EH (cell line): ENCODE measurements at places on chromosomes 2 and 18.

GRCh38 chr2:145957929-145958328 is 1438.0 kb upstream of the ZEB2 start:
- no peak for DNase-seq

DNA sequence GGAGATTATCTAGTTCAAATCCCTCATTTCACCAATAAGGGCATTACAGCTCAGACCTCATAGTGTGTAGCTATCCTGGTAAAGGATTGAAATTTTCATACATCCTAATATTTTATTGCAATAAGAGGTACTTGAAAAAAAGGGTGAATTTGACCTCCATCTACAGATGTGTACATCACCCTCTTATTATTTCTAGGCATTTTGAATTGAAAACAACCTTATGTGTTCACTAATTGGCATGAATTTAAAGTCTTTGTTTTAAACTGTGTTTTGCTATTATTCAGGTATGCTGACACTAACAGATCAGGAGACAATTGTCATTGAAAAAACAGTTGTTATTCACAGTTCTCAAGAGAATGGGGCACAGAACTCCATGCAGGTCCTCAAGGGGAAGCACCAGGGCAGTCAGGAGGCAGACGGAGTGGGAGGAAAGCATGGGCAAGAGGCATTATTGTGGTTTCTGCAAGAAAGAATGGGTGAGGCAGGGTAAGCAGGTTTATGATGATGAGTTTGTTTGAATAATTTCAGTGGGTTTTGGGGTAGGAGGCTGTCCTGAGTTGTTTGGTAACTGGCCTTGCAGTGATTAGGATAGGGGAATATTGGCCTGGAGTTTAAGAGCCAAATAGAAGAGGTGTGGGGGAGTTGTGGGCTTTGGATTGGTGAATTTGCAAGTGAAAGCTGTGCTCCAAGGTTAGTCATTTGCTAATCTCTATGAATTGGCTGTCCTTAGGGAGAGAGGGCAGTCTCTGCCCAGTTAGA is 194.6 kb downstream of the GPD2 start:
- DNase-seq: no peak

- no peak for DNase-seq
Observed at GRCh38 chr18:8359076-8359475, 250.2 kb upstream of the RAB12 start.

GRCh38 chr2:207765547-207765946 is 4.2 kb downstream of the FZD5 start:
- DNase-seq: no peak

DNA sequence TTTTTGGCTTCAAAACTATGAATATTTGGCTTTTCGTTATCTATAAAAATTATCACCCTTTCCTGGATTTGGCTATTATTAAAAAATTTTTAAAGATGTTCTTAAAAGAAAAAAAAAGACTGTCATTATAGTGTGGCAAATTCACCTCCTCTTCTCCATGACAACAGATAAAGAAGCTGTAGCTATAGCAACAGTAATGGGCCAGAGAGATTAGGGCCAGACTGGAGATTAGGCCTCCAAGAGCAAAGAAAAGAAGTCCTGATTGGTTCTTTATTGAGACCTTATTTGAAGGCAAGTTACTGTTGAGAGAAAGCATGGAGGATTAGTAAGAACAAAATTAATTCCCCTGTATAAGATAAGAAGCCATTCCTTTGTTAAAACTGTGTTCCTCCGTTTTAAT is 812.5 kb downstream of the DCC start:
- DNase-seq: no peak

DNA sequence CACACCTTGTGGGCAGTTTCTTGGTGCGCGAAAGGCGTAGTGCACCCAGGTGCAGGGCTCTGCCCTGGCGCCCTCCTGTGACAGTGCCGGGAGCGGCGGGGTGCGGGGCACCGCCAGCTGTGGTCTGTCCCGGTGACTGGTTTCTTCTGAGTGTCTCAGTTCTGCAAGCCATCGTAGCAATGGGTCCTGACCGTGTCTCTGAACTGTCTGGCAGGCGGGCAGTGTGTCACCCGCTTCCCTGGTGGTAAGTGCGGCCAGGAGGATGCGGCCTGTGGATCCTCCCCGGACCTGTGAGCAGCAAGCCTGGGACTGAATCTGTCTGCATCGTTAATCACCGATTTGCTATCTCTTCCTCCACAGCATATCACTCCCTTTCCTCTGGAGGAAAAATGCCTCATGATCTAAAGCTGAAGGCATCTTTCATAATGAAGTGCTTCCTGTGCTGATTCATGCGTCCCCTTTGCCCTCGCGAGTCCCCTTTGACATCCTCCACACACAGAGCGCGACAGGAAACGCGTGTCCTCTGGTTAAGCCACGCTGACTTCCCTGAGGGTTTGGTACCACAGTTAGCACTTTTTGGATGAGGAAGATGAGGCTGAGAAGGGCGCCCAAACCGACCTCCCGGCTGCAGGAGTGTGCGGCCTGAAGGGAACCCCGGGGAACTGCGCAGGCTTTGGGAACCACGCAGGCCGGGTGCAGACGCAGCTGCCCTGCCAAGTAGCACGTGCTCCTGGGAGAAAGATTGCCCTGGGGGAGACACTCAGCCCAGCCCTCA is 416.0 kb upstream of the HS6ST1 start:
- peak; percentile 29 for DNase-seq

GRCh38 chr2:203413796-203414195 is 85.6 kb downstream of the ABI2 start:
- DNase-seq: peak; percentile 41

DNA sequence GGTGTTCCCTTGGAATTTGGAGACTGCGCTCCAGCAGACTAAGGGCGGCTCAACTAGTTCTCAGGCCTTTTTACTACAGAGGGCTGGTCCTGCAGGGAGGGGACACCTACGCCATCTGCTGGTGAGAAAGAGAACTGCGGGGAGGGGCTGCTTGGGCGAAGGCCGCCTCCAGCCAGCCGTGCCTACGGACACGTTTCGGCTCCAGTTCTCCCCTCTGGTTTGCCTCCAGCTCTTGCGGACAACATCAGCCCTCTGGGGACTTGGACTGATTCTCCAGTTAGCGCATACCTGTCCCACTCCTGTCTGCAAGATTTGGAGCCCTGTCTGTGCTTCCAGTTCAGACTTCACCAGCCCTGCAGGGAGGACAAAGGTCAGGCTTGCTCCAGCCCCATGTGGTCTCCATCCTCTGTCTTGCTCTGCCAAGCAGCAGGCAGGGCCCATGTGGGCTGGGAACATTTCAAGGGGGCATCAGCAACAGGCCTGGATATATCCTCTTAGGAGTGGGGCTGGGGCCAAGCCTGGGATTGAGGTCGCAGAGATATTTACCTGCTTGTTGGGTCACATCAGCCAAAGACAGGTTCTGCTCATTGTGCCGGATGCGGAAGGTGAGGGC is 10.3 kb downstream of the PTPRN start:
- peak; percentile 79 for DNase-seq

GRCh38 chr2:170505631-170506275 is 209.4 kb upstream of the SP5 start:
- DNase-seq: no peak

GRCh38 chr18:54224379-54225014 is at the start of gene MBD2:
MBD2 (minus strand) TSS chr18:54224669; CDS start chr18:54224559, 110 bp downstream.
- peak; percentile 95 for DNase-seq

GRCh38 chr18:39051013-39051412 is 1485.4 kb upstream of the CELF4 start:
- no peak for DNase-seq
